NAMALWA (cell line): ENCODE measurements at places on chromosomes 1 and 21.
A peak's percentile ranks its signal among the peaks of the same experiment; 100 is the strongest.

GRCh38 chr1:61372944-61373343 is 290.6 kb downstream of the NFIA start:
- DNase-seq: no peak

- DNase-seq: peak; percentile 38
Measured at GRCh38 chr1:54497338-54497737, 50.7 kb upstream of the ACOT11 start.

GRCh38 chr1:218444588-218444987 is 99.5 kb downstream of the TGFB2 start:
- DNase-seq: no peak

- peak; percentile 73 for DNase-seq
Measured at GRCh38 chr1:51189421-51190073, 46.5 kb upstream of the RNF11 start.

GRCh38 chr1:174671826-174672225 is 224.1 kb downstream of the GPR52 start:
- no peak for DNase-seq

DNA sequence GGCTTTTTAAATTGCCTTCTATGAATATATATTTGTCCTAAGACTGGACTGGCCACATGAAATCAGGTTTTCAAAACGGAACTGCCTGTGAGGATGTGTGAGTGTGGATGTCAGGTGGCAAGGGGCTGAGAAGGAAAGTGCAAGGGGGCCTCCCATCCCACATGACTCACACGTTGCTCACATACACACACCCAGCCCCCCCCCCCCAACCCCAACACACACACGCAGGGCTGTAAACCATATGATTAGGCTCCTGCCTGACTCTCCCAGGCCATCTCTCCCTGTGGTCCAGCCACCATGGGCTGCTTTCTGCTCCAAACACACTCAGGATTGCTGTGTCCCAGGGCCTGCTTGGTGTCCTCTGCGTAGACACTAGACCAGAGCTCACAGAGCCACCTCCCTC is 22.4 kb downstream of the DEGS1 start:
- no peak for DNase-seq

- DNase-seq: peak; percentile 91
Measured at GRCh38 chr1:17494114-17494729, 45.3 kb upstream of the ARHGEF10L start.

DNA sequence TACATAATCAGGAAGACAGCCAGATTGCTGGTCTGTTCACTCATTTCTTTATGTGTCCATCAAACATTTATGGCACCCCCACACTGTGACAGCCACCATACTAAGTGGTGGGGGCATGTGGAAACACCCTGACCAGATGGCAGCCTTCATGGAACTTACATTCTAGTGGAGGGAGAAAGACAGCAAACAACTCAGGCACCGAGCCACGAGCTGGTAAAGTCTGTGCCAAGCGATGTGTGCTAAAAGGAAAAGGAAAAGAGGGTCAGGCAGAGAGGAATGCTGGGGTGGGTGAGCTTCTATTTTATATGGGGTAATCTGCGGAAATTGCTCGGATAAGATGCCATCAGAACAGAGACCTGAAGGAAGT is 33.2 kb upstream of the CD2 start:
- no peak for DNase-seq

DNA sequence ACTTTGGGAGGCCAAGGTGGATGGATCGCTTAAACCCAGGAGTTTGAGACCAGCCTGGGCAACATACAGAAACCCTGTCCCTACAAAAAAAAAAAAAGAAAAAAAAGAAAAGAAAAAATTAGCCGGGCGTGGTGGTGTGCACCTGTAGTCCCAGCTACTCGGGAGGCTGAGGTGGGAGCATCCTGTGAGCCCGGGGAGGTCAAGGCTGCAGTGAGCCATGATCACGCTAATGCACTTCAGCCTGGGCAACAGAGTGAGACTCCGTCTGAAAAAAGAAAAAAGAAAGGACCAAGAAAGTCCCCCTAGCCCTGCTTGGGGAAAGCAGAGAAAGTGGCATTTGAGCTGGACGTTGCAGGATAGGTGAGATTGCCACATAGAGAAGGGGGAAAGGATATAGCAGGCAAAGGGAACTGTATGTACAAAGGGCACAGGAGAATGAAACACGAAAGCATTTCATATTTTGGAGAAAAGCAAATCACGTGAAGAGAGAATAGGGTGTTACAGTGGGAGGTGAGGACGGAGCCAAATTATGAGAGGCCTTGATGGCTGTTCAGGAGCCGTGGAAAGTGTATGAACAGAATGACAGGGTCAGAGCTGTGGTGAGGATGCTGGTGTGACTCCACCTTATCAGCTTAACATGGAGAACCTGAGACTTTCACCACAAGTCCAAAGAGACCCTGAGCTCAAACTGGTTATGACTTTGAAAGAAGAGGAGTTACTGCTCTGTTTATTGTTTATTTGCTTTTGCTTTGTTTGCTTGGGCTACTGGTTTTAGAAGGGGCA is 19.5 kb upstream of the LRIG2 start:
- no peak for DNase-seq

GRCh38 chr1:228313536-228314277 is 92.9 kb downstream of the TRIM11 start:
- DNase-seq: no peak

GRCh38 chr21:43728467-43729390 is 9.8 kb downstream of the PDXK start:
- DNase-seq: peak; percentile 76
